Stomach (tissue), 19 donors: ENCODE measurements at places on chromosomes 11 and 22. TPM values are rescaled to one million over a fixed set of nuclear protein-coding genes. Genes with fewer than 3 reads are reported as not detected.

DNA sequence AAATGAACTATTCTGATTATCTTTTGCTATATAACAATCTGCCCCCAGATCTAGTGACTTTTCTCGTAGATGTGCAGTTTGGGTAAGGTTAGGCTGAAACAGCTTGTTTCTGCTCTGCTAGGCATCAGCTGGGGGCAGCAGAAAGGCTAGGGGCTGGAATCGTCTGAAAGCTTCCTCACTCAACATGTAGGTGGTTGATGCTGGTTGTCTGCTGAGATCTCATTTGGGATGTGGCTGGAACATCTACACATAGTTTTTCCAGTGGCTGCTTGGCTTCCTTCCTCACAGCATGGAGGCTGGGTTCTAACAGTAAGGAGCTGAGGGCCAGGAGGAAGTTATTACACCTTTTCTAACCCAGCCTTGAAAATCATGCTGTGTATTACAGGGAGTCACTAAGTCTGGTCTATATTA, 30.2 kb downstream of the USP47 start:
- H3K27ac ChIP-seq = no peak overlapping the region
- H3K4me1 ChIP-seq = peaks cover 10% of the 10 kb centered on the region
- H3K27me3 ChIP-seq = no peaks in the 10 kb centered on the region
- H3K36me3 ChIP-seq = peaks cover 5% of the 10 kb centered on the region

The TSKU gene
- total RNA-seq = 20.4 TPM

The AIFM3 gene
- 0.55 TPM for total RNA-seq

The NAALAD2 gene
- 0.89 TPM for total RNA-seq

DNA sequence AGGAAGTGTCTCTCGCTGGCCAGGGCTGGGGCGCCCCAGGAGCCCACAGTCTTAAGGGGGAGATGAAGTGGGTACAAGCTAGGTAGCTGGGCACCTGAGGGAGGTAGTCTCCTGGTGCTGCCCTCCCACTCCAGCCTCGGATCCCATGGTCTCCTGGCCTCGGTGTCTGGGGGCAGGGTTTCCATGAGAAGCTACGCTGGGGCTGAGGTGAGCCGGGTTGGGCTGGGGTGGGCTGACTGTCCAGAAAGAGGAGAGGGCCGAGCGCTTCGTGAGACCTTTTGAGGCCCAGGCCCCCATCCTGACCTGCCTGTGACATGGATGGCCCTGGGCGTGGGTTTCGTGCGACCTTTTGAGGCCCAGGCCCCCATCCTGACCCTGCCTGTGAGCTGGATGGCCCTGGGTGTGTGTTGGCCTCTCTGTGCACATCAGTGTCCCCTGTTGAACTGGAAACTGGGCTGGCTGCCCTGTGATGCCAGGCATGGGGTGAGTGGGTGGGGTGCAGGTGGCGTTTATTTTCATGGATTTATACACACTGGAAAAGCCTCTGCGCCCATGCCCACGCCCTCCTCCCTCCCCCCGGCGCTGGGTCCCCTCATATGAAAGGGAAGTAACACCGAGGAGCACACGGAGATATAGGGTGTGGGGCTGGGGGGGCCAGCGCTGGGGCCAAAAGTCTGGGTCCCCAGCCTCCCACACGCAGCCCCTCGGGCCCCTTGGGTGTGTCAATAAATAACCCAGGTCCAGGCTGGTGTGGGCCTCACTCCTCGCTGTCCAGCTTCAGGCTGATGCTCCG, 8.6 kb downstream of the AIP start:
- no peak overlapping the region for H3K4me3 ChIP-seq
- no peaks in the 10 kb centered on the region for H3K27me3 ChIP-seq
- H3K27ac ChIP-seq = no peak overlapping the region
- H3K4me1 ChIP-seq = peaks cover 6% of the 10 kb centered on the region

The EFCAB6 gene
- 6.2 TPM for total RNA-seq

DNA sequence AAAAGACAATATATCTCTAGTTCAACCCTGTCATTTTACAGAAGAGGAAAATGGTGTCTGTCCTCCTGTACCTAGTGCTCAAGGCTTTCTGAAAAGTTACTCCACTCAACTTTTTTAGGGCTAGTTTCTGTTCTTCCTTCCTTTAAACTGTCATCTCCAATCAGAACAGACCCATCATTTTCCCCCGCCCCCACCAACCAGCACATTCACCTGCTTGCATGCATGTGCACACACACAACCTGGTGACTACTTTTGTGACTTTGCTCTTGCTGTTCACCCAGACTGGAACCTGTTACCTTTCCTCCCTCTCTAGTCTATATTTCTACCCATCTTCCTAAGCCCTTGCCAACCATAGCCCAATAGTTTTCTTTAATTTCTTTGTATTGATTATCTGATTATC, 5.6 kb downstream of the FBXO7 start:
- H3K27me3 ChIP-seq = no peaks in the 10 kb centered on the region
- no peak overlapping the region for H3K27ac ChIP-seq
- H3K4me1 ChIP-seq = peaks cover 67% of the 10 kb centered on the region
- DNase-seq = no peak

The IFITM1 gene
- 7.0 TPM for total RNA-seq
